ENCODE measurements at places on chromosomes 3 and 15. TPM values are rescaled to one million over a fixed set of nuclear protein-coding genes. Genes with fewer than 3 reads are reported as not detected.

The ZSCAN2 gene
- total RNA-seq, result 8.6 TPM

The HCLS1 gene
- 312 TPM for total RNA-seq

The IL5RA gene
- not detected for total RNA-seq

The MCTP2 gene
- total RNA-seq, result 83.8 TPM

The CPN2 gene
- not detected for total RNA-seq

The CIB1 gene
- 127 TPM for total RNA-seq

The OSBPL10 gene
- total RNA-seq, result 2.3 TPM

The WHAMM gene
- total RNA-seq, result 11.0 TPM
